Central memory CD8-positive, alpha-beta T cell (primary cell): ENCODE measurements at places on chromosomes 5 and 9.

- no peak for DNase-seq
These were observed 83.7 kb upstream of the SMIM15 start for GRCh38 chr5:61245936-61246335.

GRCh38 chr9:132094314-132094791 is 14.7 kb upstream of the MED27 start:
- DNase-seq: no peak

GRCh38 chr5:155189981-155190380 is 176.4 kb downstream of the KIF4B start:
- no peak for DNase-seq

DNA sequence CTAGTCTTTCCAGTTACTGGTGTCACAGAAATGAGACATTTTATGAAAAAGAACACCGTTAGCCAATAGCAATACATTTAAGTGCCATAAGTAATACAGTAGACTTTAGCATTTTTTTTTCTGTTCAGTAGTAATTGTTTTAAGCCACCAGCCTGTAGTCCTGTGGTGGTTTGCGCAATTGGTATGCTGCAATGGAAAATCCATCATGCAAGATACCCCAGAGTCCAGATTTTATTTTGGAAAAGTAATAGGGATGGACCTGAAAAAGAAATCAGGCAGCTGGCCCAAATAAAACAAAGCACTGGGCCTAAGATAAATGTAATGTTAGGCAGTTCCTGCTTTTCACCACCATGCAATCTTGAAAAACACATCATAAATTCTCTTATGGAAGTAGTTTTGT is 94.6 kb upstream of the RASGRF2 start:
- DNase-seq: no peak

DNA sequence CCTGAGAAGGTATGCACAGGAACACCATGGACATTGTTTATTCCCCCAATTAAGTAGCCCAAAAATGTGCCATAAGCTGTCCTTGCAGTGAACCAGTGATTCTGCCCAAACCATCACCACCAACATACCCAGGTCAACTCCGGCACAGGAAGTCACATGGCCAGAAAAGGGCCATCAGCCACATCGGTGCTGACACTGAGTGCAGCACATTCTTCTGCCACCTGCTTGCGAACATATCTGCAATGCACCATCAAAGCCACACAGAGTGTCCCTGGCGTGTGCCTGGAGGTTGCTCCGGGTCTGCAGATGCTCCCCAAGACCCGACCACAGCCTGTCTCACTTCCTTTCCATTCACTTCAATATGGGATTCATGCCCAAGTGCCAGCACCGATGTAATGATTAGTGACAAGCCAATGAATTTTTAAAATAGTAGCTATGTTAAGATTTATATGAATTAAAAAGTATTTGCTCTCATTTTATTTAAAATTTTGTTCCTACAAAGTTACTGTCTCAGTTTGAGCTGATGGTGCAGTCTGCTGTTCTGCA is 37.6 kb downstream of the SYK start:
- DNase-seq: no peak
